Fibroblast of the aortic adventitia (primary cell): ENCODE measurements at places on chromosomes 7 and 10. TPM values are rescaled to one million over a fixed set of nuclear protein-coding genes. Genes with fewer than 3 reads are reported as not detected.

GRCh38 chr7:95915731-95916130 is 143.4 kb downstream of the DYNC1I1 start:
- peak; percentile 3 for DNase-seq

- no peak for DNase-seq
These were observed 9.2 kb downstream of the INTS1 start for GRCh38 chr7:1494866-1495563.

DNA sequence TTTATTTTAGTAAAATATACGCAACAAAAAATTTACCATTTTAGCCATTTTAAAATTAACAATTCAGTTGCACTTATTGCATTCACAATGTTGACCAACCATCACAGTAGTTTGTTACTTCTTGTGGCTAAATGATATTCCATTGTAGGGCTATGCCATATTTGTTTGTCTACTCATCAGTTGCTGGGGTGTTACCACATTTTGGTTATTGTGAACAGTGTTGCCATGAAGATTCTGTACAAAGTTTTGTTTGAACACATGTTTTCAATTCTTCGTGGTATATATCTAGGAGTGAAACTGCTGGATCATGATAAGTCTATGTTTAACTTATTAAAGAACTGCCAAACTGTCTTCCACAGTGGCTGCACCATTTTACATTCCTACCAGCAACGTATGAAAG is 46.3 kb upstream of the ZNF365 start:
- peak; percentile 31 for DNase-seq

GRCh38 chr7:79298145-79298760 is 155.2 kb downstream of the MAGI2 start:
- DNase-seq, result peak; percentile 85

DNA sequence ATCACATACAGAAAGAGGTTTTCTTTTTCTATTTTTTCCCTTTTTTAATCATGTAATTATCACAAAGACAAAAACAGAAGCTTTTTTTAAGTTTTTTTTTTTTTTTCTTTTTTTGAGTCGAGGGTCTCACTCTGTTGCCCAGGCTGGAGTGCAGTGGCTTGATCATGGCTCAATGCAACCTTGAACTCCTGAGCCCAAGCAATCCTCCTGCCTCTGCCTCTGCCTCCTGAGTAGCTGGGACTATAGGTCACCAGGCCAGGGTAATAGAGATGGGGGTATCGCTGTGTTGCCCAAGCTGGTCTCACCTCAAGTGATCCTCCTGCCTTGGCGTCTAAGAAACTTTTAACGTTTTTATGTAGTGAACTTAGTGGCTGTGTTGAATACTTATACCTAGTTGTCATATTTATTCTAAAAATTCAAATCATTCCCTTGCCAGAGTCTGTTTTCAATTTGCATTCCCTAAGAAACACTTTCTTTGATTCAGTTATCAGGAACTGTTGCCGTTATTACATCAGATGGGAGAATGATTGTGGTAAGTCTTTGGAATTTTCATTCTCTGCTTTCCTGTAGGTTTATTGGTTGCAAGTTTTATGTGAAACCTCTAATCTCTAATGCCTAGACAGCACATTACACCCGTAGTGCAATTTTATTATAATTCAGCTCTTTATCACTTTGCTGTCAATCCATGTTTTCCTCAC is 1.3 kb downstream of the LSM8 start:
- DNase-seq, result peak; percentile 77

GRCh38 chr10:118531105-118531852 is 64.2 kb downstream of the PRLHR start:
- DNase-seq, result no peak

DNA sequence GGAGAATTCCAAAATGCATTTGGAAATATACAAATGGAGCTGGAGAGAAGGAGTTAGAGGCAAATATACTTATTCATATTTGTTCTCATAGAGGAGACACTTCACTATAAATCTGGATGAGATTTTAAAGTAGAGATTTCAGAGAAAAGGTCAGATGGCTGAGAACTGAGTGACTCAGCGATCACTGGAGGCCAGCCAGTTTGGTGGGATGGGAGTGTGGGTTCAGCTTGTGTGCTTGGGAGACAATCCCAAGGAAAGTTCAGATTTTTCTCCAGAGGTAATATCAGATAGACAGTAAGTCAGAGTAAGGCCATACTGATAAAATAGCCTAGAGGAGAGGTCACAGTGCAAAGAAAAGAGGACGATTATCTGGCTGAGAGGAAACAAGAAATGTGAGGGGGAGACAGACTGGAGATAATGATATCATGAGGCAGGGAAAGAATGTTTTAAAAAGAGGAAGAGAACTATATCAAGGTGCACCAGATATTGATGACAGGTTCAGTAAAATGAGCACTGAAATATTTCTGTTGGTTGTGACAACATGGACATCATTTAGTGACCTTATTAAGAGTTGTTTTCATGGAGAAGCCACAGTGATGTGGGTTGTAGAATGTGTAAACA is 67.0 kb downstream of the MDFIC start:
- DNase-seq, result peak; percentile 84

DNA sequence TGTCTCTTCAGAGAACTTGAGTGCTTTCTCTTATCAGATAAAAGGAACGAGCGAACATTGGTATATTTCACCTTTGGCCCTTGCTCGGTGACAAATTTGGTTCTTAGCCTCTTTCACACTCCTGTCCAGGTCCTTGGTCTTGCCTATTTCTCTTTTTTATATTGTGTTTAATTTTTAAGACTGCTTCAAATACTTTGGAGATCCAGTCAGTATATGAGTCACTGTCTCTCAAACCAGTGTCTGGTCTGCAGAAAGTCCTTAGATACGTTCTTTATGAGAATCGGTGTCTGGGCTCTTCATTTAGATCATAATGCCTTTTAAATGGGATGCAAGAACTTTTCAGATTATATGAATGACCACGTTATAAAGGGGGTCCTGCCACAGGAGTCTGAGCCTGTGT is 55.0 kb downstream of the PIK3AP1 start:
- DNase-seq, result no peak

DNA sequence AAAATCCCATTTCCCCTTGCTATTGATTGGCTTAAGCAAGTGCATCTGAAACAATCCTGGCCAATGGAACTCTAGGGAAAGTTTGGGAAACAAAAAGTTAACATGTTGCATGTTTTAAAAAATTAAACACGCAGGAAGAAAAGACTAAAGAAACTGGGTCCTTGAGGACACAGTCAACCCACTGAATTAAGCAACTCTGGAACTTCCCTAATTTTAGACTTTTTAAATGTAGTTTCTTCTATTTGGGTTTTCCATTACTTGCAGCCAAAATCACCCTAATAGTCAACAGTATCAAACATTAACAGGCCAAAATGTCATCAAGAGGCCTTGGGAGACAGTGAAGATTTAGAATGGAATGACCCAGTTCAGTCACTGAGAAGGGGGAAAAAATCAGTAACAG is 40.6 kb downstream of the OSBPL3 start:
- DNase-seq, result no peak

DNA sequence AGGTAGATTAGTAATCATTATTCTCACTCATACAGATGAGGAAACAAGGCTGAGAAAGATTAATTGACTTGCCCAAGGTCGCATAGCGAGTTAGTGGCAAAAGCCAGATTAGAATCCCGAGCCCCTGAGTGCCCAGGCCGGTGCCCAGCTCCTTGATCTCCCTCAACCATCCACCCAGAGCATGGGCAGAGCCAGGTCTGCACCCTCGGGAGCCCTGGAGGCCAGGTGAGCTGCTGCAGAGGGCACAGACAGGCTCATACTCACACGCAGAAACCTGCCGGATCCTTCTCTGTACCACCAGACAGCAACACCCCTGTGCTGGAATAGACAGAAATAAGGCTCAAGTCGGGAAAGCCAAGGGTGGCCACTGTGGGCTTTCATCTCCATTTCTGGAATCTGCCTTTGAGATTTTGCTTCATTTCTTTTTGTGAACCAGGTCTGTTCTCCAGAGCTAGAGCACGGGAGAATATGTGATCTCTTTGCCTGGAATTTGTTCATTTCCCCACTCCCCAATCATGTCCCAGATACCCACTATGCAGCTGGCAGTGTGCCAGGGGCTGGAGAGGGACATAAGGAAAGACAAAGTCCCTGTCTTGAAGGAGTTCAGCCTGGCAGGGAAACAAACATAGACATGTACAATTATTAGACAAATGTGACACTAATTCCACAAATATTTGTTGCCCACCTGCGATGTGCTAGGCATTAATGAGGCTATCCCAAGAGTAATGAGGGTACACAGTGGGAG is 5.5 kb downstream of the AFAP1L2 start:
- no peak for DNase-seq

GRCh38 chr7:127287133-127287532 is 34.4 kb upstream of the GRM8 start:
- no peak for DNase-seq

DNA sequence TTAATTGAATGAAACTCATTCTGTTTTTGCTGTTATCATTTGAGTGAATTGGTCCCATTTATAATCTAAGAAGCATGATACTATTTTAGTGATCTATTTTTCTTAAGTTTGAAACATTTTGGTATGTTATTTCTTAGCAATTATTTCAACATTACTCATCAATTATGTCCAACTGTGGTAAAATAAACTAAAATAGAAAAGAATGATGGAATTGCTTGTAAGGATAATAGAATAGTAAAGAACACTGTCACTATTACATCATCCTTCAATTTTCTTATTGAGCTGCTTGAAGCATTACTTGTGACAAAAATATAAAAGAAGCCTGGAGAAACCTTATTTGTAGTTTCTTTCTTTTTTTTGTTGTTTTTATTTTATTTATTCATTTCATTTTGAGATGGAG is 42.4 kb downstream of the ZNF487 start:
- peak; percentile 28 for DNase-seq

DNA sequence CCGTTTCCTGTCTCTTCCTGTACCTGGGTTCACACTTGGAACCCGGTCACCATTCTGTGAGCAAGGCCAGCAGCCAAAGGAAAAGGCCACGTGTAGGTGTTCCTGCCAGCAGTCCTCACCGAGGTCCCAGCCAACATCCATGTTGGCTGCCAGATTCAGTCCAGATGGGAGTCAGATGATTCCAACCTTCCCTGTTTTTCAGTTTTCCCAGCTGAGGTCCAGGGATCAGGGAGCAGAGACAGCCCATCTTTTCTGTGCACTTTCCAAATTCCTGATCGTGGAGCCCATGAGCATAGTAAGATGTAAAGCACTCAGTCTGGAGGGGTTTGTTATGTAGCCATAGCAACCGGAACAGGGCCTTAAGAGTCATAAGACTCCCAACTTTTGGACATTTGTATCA is 3.9 kb upstream of the PVRIG start:
- DNase-seq, result peak; percentile 67

DNA sequence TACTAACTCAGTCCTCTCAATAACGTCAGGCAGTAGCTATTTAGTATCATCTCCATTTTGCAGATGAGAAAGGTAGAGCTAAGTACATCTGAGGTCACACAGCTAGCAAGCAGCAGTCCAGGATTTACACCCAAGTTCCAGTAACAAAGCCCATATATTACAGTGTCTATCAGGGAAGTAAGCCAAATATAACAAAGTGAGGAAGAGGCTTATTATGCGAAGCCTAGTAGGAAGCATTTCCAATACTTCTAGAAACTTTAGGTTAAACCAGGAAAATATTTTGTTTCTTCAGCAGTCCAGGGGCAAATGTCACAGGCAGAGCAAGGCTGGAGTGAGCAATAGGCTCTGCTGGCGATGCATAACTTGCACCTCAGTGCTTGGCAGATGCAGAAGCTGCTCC is 53.9 kb downstream of the NOC3L start:
- DNase-seq, result peak; percentile 25

- DNase-seq, result no peak
These were observed 1.5 kb downstream of the PCLO start for GRCh38 chr7:83161186-83161585.

DNA sequence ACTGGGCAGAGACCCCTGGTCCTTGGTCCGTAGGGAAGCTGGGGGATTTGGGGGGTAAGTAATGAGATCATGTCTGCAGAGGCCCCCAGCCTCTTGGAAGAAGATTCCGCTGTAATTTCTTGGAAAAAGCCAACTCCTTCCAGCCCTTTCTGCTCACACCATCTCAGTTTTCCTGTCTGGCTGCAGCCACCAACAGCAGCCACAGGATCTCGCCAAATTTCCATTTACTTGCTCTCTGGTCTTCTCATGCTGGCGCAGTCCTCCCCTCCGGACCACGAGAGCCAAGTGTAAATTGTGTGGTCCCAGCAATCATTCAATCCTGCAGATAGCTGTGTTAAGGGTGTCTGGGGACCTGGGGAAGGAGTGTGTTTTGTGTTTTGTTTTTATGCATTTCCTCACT is 49.6 kb downstream of the ASB13 start:
- peak; percentile 31 for DNase-seq

- no peak for DNase-seq
These were observed 52.3 kb upstream of the GJD4 start for GRCh38 chr10:35552650-35553342.

- DNase-seq, result no peak
These were observed 51.8 kb downstream of the VWDE start for GRCh38 chr7:12351843-12352242.

- no peak for DNase-seq
These were observed 499.3 kb downstream of the GLRX3 start for GRCh38 chr10:130635528-130635927.

- DNase-seq, result no peak
These were observed 3.7 kb downstream of the ANXA11 start for GRCh38 chr10:80201608-80202141.

GRCh38 chr7:108598914-108599580 is 29.4 kb downstream of the DNAJB9 start:
- no peak for DNase-seq

GRCh38 chr10:813286-813685 is 118.2 kb downstream of the LARP4B start:
- no peak for DNase-seq

DNA sequence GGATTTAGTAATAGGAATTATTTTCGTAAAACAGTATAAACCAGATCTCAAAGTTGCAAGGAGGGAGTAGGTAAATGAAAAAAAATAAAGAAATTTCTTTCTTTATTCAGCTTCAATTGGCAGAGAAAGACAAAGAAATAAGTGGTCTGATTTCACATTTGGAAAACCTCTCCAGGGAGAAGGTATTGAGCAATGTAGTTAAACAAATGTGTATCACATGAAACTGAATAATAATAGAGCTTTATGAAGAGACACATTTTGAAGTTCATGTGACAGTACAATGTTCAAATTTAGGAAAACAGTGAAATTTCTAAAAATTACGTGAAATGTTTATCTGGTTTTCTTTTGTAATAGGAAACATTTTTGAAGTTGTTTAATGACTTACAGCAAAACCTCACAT is 63.0 kb downstream of the TAX1BP1 start:
- DNase-seq, result peak; percentile 88

GRCh38 chr10:71378336-71379117 is 18.2 kb upstream of the CDH23 start:
- DNase-seq, result no peak

GRCh38 chr7:92523110-92523509 is 5.2 kb downstream of the PEX1 start:
- DNase-seq, result no peak

- DNase-seq, result peak; percentile 89
These were observed 92.2 kb downstream of the SEMA3C start for GRCh38 chr7:80826520-80827238.

GRCh38 chr10:124089859-124090258 is 3.5 kb downstream of the CHST15 start:
- no peak for DNase-seq

Gene STAMBPL1
- 35.3 and 50.0 TPM in 2 replicates for total RNA-seq

Gene TSPAN13
- 4.3 TPM in 1 of 2 replicates, not detected in the other for total RNA-seq

Gene ANKRD61
- total RNA-seq, result not detected in 2 replicates

Gene GSTO2
- total RNA-seq, result 3.4 and 8.9 TPM in 2 replicates

Gene C1GALT1
- total RNA-seq, result 14.0 and 90.0 TPM in 2 replicates

Gene OR2A14
- not detected in 2 replicates for total RNA-seq

Gene GRID2IP
- not detected in 2 replicates for total RNA-seq

Gene TFEC
- total RNA-seq, result 0.16 and 0.36 TPM in 2 replicates

Gene MOGAT3
- not detected in 2 replicates for total RNA-seq

Gene ALOX5
- total RNA-seq, result not detected in 2 replicates

Gene SPDYE1
- not detected in 2 replicates for total RNA-seq

Gene AHCYL2
- 12.1 and 20.3 TPM in 2 replicates for total RNA-seq

Gene CTAGE8
- total RNA-seq, result 6.2 TPM in 1 of 2 replicates, not detected in the other

Gene FAM25C
- total RNA-seq, result not detected in 2 replicates
